ENCODE measurements at places on chromosomes 7 and 10.
A peak's percentile ranks its signal among the peaks of the same experiment; 100 is the strongest.

DNA sequence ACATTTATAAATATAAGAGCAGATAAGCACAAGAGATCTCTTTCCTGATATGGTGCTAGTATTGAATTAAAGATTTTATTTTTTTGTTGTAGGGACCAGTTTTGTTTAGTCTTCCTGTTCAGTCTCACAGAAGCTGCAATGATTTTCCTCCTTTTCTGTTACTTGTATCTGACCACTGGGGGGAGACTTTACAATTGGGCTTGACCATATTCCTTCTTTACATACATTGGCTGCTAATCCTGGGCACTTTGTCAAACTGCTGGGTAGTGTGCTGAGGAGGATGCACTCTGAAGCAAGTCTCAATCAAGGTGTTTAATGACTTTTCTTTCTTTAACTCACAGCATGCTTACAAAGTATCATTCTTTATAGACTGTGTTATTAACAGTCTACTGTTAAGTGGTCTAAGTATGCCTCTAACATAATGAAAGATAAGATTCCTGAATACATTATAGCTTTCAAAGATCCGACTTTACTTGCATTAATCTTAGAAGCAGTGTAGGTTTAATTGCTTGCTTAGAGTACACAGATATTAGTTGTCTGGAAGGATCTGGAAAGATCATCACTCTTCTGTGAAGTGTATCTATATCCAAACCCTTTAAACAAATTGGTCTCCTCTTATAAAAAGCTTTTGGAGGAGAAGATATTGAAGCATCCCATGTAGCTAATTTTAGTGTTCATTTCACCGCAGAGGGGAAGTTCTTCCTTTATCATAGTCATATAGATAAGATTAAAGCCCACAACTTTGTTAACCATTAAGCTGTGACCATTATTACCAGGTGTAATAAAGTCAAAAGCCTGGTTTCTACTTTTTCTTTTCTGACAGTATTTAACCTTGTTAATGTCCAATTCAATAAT lies 3.1 kb downstream of the PALS2 start:
- peak; percentile 77 for DNase-seq

GRCh38 chr10:47021850-47022249 lies 110.6 kb downstream of the PTPN20 start:
- no peak for DNase-seq

GRCh38 chr10:71475243-71475871 lies 78.6 kb downstream of the CDH23 start:
- no peak for DNase-seq

DNA sequence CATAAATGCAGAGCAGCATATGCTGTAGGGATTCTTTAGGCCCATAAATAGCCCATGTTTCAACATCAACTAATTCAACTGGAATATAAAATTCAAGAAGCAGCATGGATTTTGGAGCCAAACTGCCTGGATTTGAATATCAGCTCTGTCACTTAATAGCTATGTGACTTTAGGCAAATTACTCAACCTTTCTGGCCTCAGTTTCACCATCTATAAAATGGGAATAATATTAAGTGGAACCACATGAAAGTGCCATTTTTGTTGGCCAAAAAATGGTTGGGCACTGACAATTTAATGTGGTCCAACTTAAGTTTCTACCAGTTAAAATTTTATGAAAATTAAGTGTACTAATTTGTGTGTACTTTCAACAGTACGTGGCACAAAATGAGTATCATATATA lies 98.1 kb downstream of the GSAP start:
- DNase-seq, result no peak

DNA sequence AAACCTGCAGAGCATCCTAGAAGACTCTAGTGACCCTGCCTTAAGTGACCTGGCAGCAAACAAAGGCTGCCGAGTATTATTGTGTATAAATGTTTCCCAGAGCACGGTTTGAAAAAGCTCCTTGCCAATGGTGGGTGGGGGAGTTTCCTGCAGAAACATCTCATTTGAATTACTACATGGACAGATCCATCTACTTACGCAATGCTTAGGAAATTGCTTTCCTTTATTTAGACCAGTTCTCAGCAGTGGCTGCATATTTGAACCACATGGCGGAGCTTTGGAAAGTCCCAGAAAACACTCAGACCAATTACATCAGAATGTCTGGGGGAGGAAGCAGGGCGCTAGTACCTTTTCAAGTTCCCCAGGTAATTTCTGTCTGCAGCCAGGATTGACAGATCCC lies 560.9 kb downstream of the SDK1 start:
- peak; percentile 6 for DNase-seq

- DNase-seq, result no peak
Measured at GRCh38 chr7:33882040-33882837, 23.1 kb upstream of the BMPER start.

DNA sequence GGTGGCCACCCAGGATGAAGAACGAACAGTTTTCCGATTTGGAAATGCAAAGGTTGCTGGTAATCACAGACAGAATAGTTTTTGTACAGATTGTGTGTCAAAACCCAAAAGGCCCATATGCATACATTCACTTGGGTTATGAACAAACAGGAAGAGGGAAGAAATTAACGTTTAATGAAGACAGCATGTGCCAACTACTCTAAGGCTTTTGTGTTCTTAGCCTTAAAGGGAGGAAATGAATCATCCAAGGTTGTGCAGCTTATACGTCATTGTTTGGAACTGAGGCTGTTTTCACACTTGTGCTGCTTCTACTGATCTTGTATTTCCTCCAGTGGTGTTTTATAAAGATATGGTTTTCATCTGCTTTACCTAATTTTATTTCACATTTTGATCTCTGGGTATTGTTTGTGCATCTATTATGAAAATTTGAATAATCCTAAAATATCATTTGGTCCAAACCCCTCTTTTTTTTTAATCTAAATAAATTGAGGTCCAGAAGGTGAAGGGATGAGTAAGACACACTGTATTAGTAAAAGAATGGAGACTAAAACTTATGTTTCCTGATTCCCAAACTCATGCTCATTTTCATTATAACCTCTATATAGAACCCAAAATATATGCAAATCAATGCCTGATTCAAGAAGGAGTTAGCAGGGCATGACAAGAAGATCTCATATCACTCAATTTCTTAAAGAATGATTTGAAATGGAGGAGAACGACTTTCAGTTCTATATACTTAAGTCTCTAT lies 373.1 kb downstream of the THSD7A start:
- peak; percentile 51 for DNase-seq

GRCh38 chr7:155935005-155935557 lies 122.8 kb upstream of the SHH start:
- no peak for DNase-seq

- no peak for DNase-seq
Measured at GRCh38 chr7:104362756-104363155, 34.4 kb downstream of the LHFPL3 start.

DNA sequence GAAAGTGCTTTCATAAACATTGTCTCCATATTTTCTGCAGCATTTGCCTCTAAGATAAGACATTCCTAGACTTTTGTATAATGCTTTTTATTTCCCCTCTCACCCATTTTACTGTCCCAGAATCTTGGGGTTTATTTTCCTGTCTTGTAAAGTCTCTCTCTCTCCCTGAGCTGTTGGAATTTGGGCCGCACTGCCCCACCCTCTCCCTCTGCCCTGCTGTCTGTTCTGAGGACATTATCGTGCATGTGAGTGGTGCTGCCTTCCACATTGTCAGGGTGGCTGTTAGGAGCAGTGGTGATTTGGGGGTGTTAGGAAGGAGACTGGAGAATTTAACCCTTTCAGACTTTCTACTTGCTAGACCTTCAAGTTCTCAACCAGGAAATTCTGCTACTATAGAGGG lies 16.7 kb downstream of the LRMDA start:
- no peak for DNase-seq
